ENCODE measurements at places on chromosomes 11 and 22.
A peak's percentile ranks its signal among the peaks of the same experiment; 100 is the strongest.

DNA sequence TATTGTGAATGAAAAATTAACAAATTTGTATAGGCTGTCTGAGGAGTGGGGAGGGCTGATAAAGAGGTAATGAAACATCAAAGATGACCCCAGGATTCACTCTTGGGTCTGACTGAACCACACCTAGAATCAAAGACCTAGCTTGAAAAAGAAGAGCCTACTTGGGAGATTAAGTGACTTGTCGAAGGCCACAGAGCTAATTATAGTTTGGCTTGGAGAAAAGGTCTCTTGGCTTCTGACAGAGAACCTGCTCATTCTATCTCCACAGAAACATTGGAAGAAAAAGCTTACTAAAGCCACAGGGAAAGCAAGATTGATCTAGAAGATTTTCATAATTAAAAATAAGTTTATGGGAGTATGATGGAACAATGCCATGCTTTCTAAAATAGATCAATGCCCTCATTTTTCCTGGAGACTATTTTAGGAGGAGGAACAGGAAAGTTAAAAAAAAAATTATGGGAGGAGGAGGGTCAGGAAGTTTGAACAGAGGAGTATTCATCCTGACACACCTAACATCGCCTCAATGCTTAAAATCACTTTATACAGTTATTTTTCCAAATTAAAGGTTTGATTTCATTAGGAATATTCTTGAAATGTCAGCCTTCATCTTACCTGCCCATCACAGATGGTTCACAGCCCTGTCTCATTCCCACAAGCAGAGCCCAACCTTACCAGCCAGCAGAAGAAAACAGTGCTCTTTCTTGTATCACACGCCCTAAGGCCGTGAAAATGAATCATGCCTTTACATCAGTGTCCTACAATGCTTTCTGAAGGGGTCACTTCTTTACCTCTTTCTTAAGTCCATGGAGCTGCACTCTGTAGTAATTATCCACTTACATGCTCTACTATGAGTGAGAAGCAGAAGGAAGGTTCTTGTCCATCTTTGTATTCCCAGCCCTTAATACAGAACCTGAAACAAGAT is 231.1 kb upstream of the MPPED2 start:
- DNase-seq = no peak

- no peak for DNase-seq
Measured at GRCh38 chr22:22895776-22896445, 8.3 kb downstream of the IGLL5 start.

DNA sequence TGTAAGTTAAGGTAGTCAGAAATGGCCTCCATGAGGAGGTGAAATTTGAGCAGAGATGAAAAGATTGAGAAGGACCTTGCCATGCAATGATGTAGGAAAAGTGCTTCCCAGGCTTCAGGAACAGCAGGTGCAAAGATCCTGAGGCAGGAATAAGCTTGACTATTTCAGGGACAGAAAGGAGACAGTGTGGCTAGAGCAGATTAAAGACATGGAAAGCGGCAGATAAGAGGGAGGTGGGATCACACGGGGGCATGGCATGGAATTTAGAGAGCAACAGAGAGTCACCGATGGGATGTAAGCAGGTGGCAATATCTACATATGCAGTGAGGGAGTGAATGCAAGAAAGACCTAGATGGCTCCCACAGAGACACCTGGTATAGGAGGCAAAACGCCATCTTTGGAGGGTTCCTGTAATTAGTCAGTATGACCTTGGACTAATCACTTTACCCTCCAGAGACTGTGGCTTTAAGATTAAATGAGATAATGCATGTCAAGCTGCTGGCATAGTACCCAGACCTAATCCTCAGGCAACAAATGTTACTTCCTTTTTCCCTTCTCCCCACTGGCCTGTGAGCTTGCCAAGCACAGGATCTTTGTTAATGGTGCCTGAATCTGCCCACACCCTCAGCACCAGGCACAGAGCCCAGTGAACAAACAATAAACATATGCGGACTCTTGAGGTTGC is 24.6 kb upstream of the ACER3 start:
- DNase-seq = peak; percentile 17

GRCh38 chr11:133064152-133064877 is 468.0 kb downstream of the OPCML start:
- DNase-seq = no peak

- no peak for DNase-seq
Measured at GRCh38 chr11:30489076-30489475, 97.1 kb downstream of the MPPED2 start.

- DNase-seq = no peak
Measured at GRCh38 chr11:129951201-129951865, 51.3 kb downstream of the PRDM10 start.

Measured in Calu3 (cell line).